ENCODE measurements at places on chromosomes 4 and X.
A peak's percentile ranks its signal among the peaks of the same experiment; 100 is the strongest.

- no peak for DNase-seq
Measured at GRCh38 chr4:177287255-177287654, 22.4 kb upstream of the NEIL3 start.

DNA sequence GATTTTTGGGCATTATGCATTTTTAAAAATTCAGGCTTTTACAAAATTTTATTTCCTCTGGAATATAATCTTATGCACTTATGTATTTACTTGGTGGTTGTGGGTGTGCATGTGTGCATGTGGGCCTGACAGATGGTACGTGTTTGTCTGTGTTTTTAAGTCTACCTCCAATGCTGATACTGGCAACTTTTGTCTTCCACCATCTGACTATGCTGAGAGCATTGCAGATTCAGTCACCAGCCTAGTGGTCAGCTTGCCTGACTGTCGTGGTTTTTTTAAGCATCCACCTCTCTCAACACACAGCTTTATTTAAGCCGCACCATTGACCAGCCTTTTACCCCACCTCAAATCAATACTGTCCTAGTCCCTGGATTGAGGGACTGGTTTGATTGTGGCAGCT, 37.1 kb downstream of the FSTL5 start:
- no peak for DNase-seq

DNA sequence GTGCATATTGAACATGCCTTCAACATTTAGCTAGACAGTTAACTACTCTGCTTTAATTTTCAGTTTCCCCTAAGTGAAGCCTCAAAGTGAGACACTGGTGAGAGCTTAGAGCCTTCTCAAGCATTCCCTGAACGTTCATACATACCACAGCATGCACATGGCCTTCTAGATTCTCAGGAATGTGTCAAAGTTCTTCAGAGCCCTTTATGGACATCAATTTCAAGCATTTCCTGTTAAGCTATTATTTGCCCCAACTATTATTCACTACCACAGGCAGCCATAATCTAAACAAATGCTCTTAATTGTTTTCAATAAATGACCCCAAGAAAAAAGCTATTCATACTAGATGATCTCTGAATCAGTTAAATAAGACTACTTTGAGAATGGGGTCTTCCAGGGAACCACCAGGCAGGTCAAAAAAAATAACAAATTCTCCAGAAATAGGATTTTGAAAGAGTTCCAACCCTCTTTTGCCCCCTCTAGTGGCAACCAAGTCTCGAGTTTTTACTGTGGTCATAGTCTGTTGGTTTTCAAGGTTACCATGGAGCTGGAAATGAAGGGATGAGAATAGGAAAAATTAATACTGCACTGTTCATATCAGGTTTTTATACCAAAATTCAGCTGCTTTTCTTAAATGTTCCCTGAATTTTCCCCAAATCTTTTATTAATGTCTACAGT, 235.4 kb downstream of the RAB28 start:
- no peak for DNase-seq

DNA sequence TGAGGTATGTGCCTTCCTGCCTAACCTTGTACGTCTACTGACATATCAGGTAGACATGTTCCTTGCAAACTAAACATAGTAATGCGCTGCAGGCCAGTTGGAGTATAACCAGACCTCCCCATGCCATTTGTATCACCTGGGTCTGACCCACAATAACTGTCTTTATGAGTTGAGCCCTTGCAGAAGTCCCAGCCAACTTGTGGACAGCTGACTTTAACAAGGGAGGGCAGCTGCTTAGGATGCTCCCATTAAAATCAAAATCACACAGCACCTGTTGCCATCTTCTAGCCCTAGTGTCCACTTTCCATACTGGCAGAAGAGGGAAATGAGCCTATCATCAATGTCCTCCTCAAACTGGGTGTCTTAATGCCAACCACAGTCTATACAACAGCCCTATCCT, 41.6 kb downstream of the KANTR start:
- no peak for DNase-seq

DNA sequence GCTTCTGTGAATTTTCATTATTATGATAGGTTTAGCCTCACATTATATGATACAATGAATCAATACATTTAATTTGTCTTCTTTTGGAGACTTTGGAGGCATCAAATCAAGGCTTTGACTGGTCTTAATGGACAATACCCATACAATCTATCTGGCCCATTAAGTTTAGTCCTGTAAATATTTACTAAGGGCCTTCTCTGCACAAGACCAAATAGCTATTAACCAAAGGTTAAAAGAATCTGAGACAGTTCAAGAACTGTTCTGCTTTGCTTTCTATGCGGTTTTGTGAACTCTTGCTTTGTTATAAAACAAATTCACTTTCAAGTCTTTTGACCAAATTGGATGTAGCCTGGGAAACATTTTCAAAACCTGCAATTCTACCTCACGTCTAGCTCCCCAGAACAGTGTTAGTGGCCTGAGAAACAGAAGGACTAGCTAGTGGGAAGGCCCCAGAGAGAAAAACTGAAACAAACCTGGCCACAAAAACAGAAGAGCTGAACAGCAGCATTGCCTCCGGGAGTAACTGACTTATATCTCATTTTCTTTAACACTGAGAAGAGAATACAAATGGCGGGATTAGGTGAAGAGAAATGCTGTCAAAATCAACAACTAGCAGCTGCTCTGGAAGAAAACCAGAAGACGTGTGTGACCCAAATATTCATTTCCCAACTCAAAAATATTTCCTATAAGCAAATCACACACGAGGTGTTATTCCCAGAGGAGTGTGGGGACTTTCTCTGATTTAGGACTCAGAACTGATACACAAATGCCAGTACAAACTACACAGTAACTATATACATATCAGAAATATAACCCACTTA, 548 bp downstream of the TLR1 start:
- no peak for DNase-seq

- DNase-seq, result no peak
Measured at GRCh38 chr4:6616087-6616995, 24.1 kb upstream of the MRFAP1 start.

DNA sequence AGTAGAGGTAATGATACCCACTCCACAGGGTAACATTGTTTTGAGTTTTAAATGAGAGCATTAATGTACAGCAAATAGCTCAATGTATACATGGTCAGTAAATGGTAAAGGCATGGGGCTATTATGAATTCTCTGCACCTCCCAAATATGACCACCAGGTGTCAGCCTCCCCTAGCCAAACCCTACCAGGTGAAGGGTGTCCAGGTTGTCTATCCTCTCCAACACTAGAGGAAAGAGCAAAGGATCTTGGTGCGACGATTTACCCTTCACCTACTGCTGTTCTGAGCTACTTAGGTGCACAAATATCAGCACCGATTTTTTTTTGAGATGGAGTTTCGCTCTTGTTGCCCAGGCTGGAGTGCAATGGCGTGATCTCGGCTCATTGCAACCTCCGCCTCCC, 26.5 kb upstream of the XIAP start:
- peak; percentile 57 for DNase-seq

GRCh38 chrX:4094926-4095325, 381.5 kb upstream of the PRKX start:
- DNase-seq, result no peak

DNA sequence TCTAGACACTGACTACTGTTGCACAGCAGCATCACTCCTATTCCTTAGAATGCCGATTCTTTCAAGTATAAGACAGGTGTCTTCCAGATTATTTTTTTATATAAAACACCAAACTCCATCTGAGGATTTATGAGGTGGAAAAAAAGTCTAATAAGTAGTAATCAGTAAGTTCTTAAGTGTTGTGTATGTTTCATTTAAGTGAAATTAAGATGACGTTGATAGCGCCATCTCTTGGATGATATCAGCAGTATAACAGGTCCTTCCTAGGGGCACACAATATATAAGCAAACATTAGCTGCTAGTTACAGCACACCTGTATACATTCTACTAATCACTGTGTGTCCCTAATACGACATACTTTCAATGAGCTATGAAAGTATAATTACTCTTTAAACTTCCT, 99.6 kb upstream of the STS start:
- DNase-seq, result no peak

DNA sequence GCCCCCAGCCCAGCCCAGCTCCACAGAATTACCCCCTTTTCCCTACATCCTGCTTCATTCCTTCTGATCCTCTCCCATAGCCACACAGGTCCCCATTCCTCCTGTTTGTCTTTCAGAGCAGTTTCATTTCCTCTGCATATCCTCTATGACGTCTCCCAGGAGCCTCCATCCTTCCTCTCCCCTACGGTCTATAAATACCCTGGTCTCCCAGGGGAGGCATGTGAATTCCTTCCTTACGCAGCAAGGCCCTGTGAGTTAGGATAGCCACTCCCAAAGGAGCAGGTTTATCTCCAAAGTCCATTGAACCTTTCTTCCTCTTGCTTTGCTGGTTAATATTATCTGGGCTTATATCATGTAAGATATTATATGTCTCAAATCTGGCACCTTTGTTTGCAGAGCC, 8.4 kb upstream of the APLN start:
- no peak for DNase-seq

- DNase-seq, result no peak
Measured at GRCh38 chr4:118817178-118817930, 18.6 kb downstream of the SEC24D start.

DNA sequence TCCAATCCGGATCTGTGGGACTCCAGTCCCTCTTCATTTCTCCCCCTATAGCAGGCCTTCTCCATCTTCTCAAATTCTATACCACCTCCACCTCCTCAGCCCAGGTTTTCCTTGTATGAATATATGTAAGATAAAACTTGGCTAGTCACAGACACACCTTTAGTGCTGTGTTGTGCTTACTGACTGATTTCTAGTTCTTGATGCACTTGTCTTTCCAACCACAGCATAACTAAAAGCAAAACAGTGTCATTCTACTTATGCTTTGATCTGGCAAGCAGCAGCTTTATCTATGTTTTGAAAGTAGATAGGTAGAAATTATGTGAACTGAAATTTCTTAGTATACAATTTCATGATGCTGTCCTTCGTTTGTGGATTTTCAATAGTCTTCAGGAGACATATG, 47.5 kb downstream of the CCNI start:
- DNase-seq, result no peak

- DNase-seq, result no peak
Measured at GRCh38 chrX:154404625-154405192, 4.3 kb downstream of the DNASE1L1 start.

- DNase-seq, result no peak
Measured at GRCh38 chr4:108345862-108346817, 177.4 kb upstream of the LEF1 start.

GRCh38 chr4:95263391-95263790, 285.4 kb downstream of the UNC5C start:
- no peak for DNase-seq

DNA sequence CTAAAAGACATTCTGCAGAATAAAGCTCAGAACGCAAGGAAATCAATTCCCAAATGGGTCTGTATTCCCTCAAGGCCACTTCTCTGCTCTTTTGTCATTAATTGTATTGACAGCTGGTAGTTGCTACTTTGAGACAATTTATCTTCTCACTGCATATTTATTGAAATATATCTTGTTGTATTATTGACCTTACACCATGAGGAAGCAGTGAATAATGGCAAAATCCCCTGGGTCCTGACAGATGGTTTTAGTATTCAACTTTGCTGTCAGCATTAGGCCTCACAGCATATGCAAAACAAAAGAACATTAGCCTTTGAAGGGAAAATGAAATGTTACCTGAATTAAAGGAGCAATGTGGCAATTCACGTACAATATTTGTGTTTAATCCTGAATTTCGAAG, 406.1 kb upstream of the TRAM1L1 start:
- DNase-seq, result no peak

DNA sequence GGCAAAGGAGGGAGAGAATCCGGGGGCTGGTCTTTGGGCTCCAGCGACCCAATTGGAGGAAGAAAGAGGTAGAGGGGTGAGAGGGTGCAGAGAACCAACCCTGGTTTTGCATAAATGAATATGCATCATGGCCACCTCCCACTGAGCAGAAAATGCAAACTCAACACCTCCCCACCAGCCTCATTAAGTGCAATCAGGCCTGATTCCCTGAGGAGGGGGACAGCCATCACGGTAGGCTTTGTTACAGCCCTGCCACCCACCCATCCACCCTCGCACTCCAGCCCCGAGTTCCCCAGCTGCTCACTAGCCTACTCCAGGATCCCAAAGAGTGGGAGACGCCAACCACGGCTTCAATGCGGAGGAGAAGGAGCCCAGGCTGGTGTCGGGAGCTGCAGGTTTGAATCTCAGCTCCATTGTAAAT, 48.3 kb upstream of the MAN2B2 start:
- DNase-seq, result no peak

- DNase-seq, result no peak
Measured at GRCh38 chrX:136907621-136908020, 27.1 kb upstream of the RBMX start.

DNA sequence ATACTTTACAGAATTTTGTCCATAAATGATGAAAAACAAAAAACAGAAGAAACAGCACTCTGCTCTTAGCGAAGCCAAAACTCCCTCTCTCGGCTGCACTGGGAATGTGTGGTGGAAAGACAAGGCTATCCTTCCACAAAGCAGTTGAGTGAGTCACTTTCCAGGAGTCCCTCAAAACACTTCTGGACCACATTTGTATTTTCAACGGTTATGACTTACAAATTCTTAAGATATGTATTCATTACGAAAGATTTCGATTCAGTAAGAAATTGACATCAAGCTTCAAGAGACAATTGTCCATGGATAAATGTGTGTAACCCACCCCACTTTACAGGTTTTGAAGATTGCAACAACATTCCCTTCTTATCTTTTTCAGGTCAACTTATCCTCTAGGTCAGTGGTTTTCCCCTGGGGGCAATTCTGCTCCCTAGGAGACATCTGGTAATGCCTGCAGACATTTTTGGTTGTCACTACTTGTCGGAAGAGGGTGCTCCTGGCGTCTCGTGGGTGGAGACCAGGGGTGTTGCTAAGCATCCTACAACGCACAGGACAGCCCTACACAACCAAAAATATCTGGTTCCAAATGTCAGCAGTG, 66.7 kb upstream of the MTNR1A start:
- no peak for DNase-seq

- DNase-seq, result no peak
Measured at GRCh38 chr4:141609243-141609642, 27.1 kb upstream of the IL15 start.

GRCh38 chr4:140557831-140558435, 10.8 kb downstream of the UCP1 start:
- DNase-seq, result no peak

- DNase-seq, result no peak
Measured at GRCh38 chr4:181437895-181438294, 805.3 kb upstream of the TENM3 start.

GRCh38 chr4:52377563-52377962, 281.5 kb downstream of the USP46 start:
- no peak for DNase-seq

GRCh38 chr4:89316931-89317366, 9.3 kb upstream of the GPRIN3 start:
- DNase-seq, result peak; percentile 26

- peak; percentile 26 for DNase-seq
Measured at GRCh38 chrX:53481816-53482465, 47.8 kb upstream of the HSD17B10 start.

DNA sequence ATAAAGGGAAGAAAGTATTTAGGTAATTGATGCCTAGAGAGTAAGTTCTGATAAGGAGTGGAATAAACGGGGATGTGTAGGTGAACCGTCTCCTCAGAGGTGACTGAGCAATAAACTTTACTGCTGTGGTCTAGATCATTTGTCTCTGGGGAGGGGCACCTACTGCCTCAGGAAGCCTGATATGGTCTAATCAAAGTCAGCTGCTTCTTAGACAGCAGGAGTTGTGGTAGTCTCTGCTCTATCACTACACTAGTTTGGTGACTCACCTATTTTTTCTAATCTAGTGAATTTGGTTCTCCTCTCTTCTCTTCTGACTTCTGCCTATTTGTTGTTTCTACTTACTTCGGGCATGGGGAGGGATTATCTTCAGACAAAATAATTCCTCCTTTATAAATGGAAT, 95.1 kb upstream of the STIM2 start:
- no peak for DNase-seq

All from germinal center (tissue), 1 donor.